ENCODE measurements at places on chromosomes 11 and 22.

- DNase-seq: no peak
These were observed 276.6 kb upstream of the CADM1 start for GRCh38 chr11:115780646-115781362.

GRCh38 chr22:38213990-38214301, 12.2 kb downstream of the MAFF start:
- no peak for DNase-seq

DNA sequence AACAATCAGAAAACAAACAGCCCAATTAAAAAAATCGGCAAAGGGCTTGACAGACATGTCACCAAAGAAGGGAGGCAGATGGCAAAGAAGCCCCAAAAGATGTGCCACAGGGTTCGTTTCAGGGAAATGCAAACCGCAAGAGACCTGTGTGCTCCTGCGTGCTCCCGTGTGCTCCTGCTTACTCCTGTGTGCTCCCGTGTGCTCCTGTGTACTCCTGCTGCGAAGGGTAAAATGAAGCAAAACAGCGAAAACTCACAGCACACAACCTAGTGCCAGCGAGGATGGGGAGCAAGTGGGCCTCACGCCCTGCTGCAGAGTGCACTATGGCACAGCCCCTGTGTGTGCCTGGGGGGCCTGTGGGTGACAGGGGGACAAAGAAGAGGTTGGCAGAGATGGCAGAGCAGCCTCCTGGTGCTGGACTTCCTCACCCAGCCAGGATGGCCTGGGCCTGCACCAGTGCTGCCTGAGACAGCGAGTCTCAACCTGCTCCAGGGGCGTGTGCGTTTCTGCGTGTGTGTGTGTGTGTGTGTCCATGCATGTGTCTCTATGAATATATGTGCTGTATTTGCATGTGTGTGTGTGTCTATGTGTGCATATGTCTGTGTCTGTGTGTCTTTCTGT, 14.0 kb downstream of the ASCL2 start:
- no peak for DNase-seq

DNA sequence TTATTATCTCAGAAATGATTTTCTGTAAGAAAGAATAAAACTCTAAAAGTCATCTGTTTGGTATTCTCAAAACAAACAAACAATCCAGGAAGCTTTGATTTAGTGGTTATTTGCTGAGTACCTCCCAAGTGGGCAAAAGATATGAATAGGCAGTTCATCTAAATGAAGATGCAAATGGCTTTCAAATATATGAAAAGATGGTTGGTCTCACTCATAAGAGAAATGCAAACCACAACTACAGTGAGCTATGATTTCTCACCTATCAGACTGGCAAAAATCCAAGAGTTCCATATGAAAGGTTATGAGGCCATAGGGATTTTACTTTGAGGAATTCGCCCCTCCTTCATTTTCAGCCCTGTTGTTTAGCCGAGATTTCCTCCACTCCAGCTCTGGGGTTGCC, 11.3 kb upstream of the P2RY2 start:
- DNase-seq: no peak

GRCh38 chr11:7965386-7965785, at the start of gene NLRP10:
TSS of gene NLRP10 (minus strand) at chr11:7965447. CDS start at chr11:7963495, 1,952 bp downstream.
- DNase-seq: no peak

DNA sequence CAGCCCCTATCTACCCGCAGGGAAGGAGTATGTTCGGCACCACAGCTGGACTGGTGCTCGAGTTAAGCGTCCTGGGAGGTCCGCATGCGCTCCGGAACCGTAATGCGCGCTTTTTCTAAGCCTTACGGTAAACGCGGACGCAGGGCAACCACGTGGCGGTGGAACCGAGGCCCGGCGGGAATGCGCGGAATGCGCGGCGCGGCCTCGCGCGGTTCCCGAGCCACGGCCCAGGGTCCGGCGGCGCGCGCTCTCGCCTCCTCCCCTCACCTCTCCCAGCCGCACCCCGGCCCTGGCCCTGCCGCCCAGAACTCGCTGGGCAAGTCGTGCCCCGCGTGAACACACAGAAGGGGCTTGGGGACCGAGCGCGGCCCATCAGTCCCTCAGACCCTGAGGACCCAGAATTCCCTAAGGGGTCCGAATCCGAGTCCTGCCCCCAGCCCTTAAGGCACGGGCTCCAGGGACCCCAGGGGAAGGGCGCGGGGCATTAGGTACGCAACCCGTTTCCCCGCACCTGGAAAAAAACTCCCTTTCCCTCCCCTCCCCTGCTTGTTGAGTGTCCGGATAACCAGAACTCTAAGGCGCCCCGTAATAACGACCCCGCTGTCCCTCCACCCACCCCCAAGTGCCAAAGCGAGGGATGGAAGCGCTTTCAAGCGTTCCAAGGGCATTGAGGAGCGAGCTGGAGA, 4.3 kb upstream of the CCND1 start:
- DNase-seq: peak; percentile 96

- DNase-seq: no peak
These were observed 12.1 kb downstream of the SERGEF start for GRCh38 chr11:18000760-18001159.

DNA sequence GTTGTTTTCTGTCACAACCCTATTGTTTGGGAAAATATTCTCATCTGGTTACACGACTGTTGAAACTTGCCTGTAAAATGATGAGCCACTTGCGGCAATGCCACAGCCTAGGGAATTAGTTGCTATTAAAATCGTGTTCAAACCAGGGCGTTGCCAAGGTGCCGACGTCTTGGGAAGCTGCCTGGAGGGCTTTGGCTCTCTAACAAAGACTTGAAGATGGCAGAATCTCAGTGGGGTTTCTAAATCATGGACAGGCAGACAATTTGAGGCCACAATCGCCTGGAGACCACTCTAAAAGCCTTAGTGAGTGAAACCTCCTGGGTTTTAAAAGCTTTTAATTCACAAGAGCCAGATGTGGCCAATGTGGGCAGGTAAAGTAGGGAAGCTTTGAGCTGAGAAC, 117.2 kb upstream of the BMAL1 start:
- DNase-seq: no peak

- no peak for DNase-seq
These were observed 7.8 kb downstream of the PIM3 start for GRCh38 chr22:49968313-49968830.

- peak; percentile 26 for DNase-seq
These were observed 29.9 kb downstream of the MS4A2 start for GRCh38 chr11:60118338-60118737.

DNA sequence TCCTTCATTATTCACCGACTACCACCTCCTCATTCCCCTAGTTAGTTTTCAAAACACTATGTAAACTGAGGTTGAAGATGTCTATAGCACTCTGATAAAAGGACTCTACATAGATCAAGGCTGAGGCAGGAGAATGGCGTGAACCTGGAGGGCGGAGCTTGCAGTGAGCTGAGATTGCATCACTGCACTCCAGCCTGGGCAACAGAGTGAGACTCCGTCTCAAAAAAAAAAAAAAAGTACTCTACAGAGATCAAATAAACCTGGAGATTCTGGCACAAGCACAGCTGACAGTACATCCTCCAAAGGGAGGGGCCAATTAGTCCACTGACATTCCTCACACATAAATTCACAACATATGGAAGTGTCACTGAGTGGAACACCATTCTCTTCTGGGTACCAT, 31.0 kb downstream of the TSG101 start:
- no peak for DNase-seq

DNA sequence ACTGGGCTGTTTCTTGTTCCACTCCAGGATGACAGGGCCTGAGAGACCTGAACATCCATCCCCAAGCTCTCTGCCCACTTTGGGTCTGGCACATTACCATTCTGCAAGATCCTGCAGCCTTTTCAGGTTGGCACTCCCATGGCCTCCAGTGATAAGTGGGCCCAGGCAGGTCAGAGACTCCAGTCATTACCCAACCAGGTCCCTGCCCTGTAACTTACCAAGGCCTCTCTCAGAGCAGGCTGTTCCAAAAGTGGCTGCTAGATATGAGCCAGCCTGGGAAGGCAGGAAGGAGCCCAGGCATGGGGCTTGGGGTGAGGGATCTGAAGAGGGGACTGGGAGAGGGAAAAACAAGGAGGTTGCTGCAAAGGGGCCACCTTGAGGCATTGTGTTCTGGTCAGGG, 35.9 kb downstream of the KCNQ1OT1 start:
- no peak for DNase-seq

GRCh38 chr11:20464518-20464917, 77.0 kb downstream of the PRMT3 start:
- DNase-seq: no peak

- peak; percentile 31 for DNase-seq
These were observed 141.1 kb downstream of the RCN1 start for GRCh38 chr11:32231909-32232493.

DNA sequence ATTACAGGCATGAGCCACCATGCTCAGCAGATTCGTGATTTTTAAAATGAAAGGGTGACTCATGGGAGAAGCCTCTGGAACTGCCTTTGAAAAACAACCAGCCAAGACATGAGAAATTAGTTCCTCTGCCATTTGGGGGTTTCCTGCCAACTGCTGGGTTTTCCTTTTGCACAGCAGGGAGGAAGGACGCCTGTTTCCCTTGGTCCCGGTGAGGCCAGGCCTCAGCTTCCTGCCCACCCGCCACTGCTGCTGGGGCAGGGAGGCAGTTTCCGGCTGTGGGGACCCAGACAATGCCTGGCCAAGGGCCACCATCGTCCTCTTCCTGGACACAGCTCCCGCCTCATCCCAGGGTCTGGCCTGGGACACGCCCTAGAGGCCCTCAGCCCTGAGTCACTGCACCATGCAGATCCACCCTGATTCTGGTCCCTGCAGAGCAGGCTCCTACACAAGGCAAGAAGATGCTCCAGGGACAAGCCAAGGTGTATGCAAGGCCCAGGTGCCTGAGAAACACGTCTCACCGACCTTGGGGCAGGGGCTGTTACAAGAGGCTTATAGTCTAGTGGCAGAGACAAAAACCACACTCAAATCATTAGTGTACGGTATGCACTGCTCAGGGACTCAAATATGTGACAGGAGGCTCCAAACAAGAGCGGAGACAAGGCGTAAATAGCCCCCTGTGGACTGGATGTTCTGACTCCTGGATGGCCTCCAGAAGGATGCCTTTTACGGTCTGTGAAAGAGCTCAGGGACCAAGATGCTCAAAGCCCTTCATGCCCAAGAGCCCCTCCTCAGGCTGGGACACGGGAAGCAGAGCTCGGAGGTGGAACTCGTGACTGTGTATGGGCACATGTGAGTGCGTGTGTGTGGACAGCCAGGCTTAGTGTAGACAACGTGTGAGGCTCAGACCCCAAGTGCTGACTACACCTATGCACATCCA, 10.0 kb downstream of the PPM1F start:
- no peak for DNase-seq

DNA sequence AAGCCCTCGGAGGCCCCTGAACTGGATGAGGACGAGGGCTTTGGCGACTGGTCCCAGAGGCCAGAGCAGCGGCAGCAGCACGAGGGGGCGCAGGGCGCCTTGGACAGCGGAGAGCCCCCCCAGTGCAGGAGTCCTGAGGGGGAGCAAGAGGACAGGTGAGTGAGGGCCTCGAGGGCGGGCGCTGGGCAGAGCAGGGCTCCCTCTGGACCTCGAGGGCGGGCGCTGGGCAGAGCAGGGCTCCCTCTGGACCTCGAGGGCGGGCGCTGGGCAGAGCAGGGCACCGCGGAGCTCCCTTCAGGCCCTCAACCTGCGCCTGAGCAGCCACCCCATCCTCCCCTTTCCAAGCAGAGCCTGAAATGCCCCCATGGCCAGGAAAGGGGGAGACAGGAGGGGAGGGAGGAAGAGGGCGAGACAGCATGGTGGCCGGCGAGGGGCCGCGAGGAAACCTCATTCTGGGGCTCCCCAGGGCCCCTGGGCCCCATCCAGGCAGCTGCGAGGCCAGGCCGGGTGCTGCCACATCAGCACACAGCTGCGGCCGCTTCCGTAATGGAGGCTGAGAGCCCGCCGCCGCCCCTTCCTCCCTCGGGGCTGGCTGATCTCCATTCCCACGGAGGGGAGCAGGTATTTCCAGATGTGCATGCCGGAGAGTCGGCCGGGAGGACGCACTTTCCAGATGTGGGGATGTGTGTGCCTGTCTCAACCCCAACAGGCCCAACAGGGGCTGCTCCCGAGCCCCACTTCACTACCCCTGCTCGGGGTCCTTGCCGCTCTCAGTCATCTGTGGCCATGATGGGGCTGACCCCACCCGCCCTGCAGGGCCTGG, 10.0 kb downstream of the PRR33 start:
- DNase-seq: no peak

DNA sequence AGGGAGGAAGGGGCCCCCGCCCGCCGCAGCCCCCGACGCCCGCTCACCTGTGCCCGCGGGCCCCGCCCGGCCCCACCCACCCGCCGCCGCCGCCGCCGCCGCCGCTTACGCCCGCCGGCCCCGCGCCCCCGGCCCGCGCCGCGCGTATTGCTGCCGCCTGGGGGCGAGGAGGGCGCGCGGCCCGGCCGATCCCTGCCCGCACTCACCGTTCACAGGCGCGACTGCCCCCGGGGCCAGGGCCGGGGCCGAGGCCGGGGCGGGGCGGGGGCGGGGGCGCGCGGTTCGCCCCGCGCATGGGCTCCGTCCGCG, 212 bp downstream of the HRAS start:
- DNase-seq: no peak

DNA sequence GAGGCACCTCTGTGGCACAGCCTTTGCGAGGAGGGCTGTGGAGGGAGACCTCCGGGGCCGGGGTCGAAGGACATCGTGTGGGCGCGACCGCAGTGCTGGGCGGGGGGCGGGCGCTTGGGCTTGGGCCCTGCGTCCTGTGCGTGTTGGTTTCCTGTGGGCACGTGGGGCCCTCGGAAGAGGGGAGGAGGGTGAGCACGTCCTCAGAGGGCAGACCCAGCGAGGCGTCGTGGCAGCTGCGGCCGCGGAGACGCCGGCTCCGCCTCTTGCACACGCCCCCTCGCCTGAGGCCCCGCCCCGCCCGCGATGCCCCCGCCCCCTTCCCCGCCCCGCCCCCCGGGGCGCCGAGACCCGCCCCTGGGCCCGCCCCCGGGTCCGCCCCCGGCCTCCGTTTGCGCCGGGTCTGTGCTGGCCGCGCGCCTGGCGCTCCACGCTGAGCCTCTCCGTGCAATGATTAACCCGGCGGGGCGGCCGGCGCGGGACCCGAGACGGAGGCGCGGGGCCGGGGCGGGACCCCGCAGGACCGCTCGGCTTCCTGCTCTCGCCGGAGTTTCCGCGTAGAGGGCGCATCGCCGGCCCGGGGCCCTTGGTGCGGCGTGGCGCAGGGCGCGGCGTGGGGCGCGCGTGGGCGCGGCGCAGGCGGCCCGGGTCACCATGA, at the start of gene PRR5:
TSS of gene PRR5 (plus strand) at position 381 of the 655 bp plus-strand sequence. CDS start at position 652, 271 bp downstream.
- peak; percentile 90 for DNase-seq

GRCh38 chr11:32429477-32429876, 5.9 kb downstream of the WT1 start:
- no peak for DNase-seq

DNA sequence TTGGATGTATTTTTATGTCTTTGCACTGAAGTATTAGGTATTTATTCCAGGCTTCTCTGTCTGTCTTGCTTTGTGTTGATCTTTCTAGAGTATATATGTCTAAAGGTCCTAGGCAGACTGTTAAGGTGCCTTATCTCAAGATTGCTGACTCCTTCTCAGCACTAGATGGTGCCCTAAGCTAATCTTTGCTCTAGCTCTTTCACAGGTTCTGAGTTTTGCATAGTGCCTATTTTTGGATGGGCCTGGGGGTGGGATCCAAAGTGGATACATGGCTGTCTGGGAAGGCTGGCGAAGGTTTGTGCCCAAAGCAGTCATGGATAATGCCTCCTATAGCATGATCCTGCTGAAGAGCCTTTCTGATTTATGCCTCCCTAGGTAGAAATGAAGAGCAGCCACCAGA, 154.9 kb downstream of the TRPC6 start:
- DNase-seq: peak; percentile 76

All from T47D (cell line).